NCI-H146 (cell line): ENCODE measurements at places on chromosomes 2 and 18.

DNA sequence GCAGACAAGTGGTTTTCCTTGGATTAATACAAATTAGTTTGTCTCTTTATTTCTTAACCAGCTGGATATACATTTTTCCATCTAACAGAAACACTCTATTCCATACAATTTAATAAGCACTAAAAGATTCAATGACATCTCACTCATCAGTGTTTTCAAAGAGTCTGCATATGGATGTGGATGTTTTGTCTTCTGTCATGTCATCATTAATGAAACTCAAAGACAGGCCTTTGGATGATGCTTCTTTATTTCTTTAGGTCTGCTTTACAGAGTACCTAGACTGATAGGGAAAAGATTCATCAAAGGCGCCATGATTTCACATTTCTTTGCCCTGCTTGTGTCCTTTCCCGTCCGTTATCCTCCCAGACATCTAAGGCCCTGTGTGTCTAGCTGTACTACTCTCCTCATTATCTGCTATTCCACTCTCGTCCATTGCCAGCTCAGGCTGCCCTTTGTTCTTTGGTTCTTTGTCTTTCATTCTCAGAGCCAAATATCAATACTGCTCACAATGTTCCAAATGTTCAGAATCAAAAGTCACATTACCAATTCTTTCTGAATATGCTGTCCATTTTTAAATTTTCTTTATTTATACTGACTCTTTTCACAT is 232.3 kb upstream of the CHAC2 start:
- no peak for DNase-seq

- no peak for DNase-seq
Measured at GRCh38 chr2:227207573-227207972, 43.1 kb downstream of the COL4A3 start.

- no peak for DNase-seq
Measured at GRCh38 chr2:8219631-8220355, 462.1 kb upstream of the ID2 start.

- no peak for DNase-seq
Measured at GRCh38 chr2:13109516-13109915, 392.8 kb downstream of the TRIB2 start.

DNA sequence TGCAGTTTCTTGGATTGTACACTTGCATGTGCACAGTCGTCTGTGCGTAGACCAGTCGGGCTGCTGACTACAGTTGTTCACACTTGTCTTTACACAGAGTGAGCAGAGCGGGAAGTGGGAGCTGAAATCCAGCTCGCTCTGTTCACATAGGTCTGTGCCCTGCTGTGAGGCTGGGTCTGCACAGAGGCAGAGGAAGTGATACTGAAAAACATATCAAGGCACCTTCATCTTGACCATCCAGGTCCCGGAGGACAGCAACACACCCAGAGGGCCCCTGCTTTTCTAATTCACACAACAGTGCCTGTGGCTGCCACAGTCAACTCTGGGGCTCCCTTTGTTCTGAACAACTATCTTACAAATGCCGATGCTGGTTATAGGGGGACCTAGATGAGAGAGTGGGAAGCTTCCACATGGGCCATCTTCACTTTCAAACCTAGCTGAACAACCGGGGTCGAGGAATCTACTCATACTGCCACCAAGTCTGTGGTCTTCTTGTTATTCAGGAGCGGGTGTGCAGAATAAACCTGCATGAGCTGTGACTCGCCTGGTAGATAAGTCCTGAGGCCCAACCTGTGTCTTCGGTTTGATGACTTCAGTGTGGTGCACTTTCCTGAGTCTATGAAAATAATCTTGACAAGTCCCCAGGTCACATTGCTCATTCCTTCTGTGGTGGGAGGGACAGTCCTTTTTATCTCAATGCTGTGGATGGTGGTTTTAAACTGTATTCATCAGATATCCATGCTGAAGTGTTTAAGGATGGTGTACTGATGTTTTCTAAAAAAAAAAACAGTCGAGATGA is 3.5 kb upstream of the ADNP2 start:
- no peak for DNase-seq

- DNase-seq, result peak; percentile 67
Measured at GRCh38 chr2:143390171-143390570, 261.0 kb downstream of the ARHGAP15 start.

- peak; percentile 8 for DNase-seq
Measured at GRCh38 chr2:197348721-197349360, 38.3 kb upstream of the ANKRD44 start.

DNA sequence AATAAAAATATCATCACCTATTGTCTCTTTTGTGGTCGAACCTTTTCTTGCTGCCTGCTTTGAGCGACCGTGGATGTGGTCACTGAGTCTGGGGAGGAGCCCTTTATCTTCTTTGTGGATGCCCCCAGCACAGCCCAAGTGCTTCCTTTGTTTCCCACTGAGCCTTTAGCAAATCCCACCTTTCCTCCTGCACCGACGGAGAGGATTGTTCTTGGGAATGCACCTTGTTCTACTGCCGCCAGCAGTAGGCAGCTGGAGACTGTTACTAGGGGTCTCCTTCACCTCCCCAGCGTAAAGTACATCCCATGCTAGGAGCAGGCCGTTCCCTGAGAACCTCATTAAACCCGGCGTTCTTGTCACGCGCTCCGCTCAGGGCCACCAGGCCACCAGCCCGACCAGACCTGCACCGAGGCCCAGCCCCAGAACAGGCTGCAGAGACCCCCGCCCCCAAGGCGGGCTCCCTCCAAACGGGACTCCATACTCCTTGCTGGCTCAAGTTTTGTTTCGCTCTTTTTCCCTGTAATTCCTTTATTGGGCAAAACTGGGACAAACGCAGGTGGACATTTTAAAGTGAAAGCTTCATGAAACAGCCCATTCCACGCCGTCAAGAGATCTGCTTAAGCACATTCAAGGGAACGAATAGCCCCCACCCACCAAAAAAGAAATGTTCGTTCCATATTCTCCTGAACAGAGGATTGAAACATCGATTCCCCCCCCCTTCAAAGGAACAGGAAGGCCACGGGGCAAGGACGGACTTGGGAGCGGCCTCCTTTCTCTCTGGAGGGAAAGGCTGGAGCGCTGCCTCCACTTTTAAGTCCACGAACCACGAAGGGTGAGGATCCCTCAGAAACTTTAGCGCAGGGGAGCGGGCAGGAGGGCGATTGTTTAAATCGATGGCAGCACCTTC is 1.1 kb upstream of the MAT2A start:
- peak; percentile 85 for DNase-seq

- no peak for DNase-seq
Measured at GRCh38 chr2:154603682-154604081, 94.8 kb upstream of the KCNJ3 start.
